ENCODE measurements at places on chromosomes 5 and 9.

DNA sequence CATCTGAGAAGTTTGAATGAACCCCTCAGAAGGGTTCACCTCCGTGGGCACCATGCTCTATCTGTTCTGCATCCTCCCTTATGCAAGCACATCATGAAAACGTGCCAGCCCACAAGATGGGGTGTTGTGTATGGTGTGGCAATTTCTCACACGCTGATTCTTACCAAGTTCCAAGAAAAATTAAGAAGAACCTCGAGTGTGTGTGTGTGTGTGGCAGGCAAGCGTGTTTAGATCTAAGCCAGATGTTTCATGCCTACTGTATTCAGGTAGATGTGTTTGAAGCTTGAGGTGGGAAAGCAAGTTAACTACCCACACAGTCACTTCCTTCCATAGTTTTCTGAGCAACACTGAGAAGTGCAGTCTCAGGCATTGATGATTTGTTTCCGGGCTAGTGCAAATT is 77.7 kb upstream of the GNA14 start:
- DNase-seq = no peak

- no peak for DNase-seq
Observed at GRCh38 chr5:12488161-12488560, 583.9 kb upstream of the CTNND2 start.

DNA sequence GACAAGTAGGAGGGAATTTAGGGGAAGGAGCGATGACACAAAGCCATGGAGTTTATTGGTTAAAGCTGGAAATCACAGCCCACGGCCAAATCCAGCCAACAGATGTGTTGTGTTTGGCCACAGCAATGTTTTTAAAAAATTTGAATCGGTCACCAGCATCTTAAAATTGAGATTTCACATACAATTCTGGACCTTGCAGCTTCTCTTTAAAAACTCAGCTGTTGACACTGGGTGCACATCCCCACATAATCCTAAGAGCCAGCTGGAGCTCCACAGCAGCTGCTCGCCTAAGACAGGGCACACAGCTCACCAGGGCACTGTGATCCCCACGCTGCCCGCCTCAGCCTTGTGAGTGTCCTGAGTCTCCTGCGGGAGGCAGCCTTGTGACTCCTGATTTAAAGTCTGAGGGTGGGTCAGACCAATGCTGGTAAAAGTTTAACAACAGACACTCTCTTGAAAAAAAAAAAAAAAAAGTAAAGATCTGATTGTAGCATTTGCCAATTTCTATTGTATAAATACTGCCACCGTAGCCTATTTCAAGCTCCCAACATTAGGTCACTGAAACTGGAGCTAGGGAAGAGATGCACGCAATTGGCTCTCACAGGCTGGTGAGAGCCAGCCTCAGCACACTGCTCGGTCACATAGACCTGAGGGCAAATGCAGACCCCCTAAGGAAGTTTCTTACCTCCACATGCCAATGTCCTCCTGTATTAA is 124.8 kb downstream of the HSD17B3 start:
- DNase-seq = no peak

DNA sequence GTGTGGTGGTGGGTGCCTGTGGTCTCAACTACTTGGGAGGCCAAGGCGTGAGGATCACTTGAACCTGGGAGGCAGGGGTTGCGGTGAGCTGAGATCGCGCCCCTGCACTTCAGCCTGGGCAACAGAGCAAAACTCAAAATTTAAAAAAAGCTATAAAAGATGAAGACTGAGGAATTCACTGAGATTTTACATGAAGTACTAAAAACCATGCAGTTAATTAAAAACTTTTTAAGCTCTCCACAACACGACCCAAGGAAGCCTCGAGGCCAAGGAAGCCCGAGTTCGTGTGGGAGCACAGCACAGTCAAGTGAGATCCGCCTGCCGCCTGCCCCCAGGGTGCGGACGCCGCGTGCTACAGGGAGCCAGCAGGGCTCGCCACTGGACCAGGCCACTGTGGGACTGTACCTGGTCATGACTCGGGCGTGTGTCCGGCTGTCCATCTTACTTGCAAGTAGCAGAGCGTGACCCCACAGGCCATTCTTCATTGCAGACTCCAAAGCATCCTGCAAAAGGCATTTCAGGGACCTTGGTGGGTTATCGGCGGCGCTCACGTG is 21.2 kb upstream of the INPP5E start:
- no peak for DNase-seq

DNA sequence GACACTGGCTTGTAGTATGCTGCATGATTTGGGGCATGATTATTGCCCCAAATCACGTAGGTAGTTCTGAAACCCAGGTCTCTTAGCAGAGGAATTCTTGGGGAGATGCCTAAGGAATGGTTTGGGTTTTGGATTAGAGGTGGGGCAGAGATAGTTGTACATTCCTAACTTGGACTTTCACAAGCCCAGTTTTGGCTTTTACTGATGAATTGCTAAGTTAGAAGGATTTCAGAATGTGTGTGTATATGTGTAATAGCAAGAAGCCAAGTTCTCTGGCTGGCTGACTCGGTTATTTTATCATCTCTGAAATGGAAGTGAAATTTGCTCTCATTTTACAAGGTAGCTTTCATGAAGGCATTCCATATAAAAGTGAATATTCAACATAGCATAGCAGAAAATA is 23.8 kb upstream of the ZNF131 start:
- DNase-seq = no peak

DNA sequence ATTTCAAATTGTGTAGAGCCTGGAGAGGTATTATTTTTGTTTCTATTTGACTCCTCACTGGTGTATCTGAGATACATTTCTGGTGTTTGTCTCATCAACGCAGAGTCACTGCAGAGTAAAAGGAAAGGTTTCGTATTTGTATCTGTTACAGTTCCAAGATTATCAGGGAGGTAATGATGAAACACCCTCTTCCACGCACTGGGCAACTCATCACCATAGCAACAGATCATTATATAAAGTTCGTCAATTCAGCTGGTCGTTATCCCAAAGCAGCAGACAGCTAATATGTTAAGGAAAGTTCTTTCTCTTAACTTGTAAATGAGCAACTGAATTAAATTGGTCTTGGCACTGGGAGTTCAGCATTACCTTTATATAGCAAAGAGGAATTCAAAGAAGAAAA is 513.5 kb downstream of the MTRR start:
- DNase-seq = no peak

DNA sequence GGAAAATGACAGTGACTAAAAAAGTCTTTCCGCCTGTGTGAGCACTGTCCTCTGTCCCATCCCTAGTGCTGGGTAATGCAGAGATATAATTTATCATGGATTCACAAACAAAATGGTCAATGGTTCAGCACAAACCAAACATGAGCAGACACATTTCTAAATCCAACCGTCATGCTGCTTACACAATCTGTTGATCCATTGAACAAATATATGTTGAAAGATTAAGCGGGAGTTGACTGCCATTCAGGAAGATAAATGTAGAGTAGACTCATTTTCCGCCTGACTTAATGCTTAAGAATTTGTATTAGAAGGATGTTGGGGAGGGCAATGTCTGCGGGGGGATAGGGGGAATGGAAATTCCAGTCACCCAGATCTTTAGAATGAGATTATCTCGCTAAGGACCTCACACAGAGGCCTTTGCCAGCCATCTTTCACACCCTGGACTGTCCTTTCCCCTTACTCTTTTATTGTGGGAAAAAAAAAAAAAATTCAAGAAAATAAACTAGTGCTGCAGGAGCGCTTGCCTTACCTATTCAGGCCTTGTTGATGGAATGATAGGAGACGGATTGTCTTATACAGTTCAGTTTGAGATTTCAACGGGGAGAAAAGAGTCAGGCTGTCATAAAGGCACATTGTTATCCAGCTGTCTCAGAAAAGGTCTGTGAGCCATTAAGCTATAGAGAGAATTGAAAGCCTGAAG is 153.7 kb downstream of the TLE1 start:
- peak; percentile 7 for DNase-seq

DNA sequence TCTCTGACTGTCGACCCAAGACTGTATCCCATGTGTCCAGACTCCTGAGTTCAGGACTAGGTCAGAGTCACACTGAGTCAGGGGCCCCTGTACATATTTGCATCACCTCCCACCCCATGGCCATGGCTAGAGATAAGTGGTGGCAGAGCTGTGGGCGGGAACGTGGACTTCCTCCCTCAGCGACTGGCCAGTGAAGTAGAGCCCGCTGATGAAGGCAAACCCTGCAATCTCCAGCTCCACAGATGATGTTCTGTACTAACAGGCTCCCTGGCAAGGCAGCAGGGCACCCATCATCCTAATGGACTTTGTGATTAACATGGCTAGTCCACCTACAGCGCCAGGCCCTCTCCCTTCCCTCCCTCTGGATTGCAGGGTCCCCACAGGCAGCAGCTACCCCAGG is 110.5 kb upstream of the LRRTM2 start:
- no peak for DNase-seq

GRCh38 chr9:127735530-127736185 is 564 bp upstream of the TOR2A start:
- no peak for DNase-seq

DNA sequence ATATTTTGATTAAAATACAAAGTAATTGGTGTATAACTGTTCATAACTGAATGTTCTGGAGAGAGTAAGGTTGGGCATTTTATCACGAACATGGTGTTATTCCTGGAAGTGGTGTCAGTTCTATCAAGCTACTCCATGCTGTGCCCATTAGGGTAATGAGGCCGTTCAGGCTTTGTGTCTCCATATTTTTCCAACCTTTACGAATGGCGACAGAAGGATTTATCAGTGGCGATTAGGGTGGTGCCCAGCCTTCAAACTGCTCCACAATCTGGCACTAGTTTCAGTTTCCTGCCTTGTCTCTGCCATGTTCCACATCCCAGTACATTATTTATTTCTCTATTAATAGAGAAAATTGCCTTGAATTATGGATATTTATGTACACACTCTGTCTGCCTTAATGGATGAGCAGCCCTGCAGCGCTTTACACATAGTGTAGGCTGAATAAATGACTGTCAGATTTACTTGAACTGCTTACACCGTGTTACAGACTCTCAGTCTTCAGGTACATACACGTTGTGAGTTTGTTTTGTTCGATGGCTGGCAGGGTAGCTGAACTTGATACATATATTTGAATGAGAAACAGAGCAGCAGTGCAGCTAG is 23.9 kb upstream of the TMC1 start:
- DNase-seq = no peak

DNA sequence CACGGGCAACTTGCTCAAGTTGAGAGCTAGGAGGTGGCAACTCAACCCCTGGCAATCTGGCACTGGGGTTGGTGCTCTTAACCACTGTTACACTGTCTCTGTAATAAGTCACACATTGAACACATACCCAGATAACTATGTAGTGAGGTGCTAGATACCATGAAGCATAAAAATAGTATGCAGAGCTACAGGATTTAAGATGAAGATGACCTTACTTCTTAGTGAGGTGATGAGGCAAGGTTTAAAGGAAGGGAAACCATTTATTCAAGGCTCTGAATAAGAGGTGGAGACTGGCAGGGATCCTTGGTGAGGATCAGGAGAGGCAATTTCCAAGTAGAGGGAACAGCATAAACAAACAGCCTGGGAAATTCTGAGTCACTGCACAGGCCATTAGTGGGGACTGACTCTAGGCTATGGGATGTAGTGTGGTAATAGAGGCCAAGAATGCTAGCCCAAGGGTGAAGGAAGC is 67.6 kb upstream of the NR3C1 start:
- peak; percentile 83 for DNase-seq

DNA sequence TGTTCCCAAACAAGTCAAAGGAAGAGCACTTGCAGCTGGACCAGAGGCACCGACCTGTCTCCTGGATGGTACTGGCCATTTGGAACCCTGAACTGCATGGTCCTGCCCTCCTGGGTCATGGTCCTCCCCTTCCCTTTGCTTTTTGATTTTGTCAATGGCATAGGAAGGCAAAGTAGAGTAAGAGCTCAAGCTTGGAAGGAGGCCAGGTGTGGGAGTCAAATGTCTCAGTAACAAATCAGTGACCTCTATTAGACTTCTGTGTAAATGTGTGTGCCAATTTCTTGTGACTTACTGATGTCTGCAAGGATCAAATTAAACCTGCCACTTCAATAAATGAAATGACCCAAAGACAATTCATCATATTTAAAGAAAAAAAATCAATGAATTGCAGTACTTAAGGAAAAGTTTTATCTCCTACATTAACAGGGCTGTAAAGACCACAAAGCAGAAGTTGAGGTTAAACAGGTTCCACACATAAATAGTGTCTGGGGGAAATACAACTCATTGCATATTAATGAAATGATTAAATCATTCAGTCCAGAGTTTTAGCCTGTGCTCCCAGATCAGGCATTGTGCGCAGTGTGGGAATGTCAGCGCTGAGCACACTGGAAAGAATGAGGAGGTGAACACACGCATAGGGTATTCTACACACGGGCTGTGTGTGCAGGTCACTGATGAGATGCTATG is 32.7 kb downstream of the OSMR start:
- DNase-seq = no peak

- no peak for DNase-seq
Observed at GRCh38 chr5:146574713-146575112, 58.7 kb upstream of the GPR151 start.

DNA sequence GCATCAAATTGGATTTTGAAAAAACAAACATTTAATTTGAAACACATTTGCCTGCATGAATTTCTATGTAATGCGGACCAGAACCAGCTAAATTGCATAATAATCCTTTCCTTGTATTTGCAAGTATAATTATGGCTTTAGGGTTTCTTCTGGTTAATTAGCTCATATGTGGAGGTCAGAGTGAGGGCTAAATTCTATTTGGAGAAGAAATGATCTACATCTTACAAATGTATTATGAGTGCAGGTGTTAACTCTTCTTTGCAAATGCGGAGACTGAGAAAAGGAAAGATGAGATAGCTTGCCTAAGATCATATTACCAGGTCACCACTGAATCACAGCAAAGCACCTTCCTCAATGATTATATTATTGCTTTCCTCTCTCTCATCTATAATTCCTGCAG is 194.7 kb downstream of the CDH9 start:
- no peak for DNase-seq

GRCh38 chr5:81363093-81363871 is 30.7 kb downstream of the ACOT12 start:
- DNase-seq = no peak

DNA sequence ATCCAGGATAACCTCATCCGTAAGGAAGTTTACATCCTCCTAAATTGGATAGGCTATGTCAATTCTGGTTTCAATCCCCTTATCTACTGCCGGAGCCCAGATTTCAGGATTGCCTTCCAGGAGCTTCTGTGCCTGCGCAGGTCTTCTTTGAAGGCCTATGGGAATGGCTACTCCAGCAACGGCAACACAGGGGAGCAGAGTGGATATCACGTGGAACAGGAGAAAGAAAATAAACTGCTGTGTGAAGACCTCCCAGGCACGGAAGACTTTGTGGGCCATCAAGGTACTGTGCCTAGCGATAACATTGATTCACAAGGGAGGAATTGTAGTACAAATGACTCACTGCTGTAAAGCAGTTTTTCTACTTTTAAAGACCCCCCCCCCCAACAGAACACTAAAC is 1.3 kb downstream of the ADRB2 start:
- DNase-seq = peak; percentile 31

GRCh38 chr9:114046237-114046755 is 31.8 kb downstream of the AMBP start:
- DNase-seq = no peak

GRCh38 chr9:26604076-26604662 is 288.4 kb downstream of the CAAP1 start:
- no peak for DNase-seq

GRCh38 chr9:82247318-82247717 is 258.7 kb downstream of the SPATA31D1 start:
- peak; percentile 7 for DNase-seq

All from EL (cell line).